Activated T-helper 1 cell treated with anti-CD3 and anti-CD28 coated beads, Interleukin-2, amount 50 U/mL, for 16 hours (primary cell): ENCODE measurements at places on chromosomes 2 and 18.

GRCh38 chr18:10230072-10230471 lies 224.4 kb upstream of the APCDD1 start:
- no peak for DNase-seq

DNA sequence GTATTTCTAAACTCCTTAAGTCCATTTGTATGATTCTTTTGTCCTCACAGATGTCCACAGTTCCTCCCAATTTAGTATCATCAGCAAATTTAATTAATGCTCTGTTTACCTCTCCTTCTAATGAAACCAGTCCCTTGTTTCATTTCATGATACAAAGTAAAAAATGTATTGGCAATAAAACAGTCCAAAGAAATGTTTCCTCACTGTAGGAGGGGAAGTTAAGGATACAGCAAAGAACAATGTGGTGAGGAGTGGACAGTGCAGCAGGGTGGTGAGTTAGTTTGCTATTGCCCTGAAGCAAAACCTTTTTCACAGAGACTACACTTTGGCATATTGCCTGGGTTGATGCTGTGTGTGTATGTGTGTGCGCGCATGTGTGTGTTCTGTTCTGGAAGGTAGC lies 401.5 kb downstream of the ARHGAP15 start:
- no peak for DNase-seq

DNA sequence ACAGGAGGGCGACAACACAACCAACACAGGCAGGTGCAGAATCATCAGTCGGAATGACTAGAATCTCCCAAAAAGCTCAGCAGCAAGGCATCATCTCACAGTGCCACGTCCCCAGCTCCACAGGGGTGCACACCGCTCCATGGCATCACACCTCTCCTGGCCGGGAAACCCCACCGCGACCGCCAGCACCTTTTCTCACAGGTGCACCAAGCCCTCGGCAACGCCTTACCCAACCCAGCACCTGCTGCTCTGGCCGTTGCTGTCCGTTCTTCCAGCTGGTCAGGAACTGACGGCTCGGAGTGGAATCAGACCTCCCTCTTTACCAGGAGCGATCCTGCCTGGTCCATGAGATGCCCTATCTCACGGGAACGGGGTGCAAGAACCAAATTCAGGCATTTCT lies 61.3 kb downstream of the ZNF516 start:
- DNase-seq: no peak

DNA sequence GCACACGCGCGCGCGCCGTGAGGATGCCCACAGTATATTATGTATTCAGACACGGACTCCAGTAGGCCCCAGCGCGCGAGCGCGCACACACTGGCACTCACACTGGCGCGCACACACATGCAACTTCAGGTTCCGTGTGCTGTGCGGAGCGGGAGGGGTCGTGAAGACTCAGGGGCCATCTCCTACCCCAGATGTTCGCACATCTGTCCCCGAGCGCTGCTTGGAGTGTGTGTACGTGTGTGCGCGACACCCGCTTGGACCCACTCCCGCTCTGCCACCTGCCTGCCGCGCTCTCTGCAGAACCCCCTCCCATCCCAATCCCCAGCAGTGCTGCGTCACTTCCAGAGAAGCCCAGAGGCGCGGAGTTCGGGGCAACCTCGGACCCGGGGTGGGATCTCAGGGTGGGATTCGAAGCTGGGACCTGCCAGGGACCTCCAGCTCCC lies 2.6 kb downstream of the NRP2 start:
- DNase-seq: no peak

DNA sequence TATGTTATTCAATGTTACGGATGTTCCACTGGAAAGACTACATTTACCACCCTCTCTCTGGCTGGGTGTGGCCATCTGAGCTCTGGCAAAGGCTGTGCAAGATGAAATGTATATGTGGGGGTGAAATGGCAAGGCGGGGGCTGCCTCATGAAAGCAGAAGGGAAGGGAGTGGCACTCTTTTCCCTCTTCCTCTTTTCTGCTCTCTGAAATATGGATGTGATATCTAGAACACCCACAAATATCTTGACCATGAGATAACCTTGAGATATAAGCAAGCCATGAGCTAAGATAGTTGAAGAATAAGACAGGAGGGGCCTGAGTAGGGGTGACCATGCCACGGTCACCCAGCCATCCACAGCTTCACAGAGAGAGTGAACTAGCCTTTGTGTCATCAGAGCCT lies 367.8 kb upstream of the ID2 start:
- no peak for DNase-seq

DNA sequence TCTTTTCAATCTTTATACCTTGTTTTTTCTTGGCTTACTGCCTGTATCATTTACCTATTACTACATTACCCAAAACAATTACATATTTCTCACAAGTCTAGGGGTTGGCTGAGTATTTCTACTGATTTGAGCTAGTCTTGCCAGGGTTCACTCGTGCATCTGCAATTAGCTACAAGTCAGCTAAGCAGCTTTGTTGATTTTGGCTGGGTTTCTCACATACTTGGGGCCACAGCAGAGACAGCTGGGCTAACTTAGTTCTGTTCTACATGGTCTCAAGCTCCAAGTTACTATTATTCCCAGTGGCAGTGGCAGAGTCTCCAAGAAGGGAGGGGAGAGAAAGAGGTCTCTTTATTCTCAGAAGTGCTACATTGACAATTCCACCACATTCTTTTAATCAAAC lies 54.7 kb upstream of the SP5 start:
- no peak for DNase-seq

DNA sequence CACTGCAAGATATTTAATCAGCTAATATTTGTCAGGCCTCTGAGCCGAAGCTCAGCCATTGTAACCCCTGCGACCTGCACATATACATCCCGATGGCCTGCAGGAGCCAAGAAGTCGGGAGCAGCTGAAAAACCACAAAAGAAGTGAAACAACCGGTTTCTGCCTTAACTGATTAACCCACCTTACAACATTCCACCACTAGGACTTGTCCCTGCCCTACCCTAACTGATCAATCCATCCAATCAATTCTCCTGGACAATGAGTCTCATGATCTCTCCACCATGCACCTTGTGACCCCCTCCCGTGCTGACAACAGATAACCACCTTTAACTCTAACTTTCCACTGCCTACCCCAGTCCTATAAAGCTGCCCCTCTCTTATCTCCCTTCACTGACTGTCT lies 945.4 kb upstream of the GYPC start:
- DNase-seq: no peak

- DNase-seq: no peak
Observed at GRCh38 chr2:12232876-12233275, 483.9 kb upstream of the TRIB2 start.

DNA sequence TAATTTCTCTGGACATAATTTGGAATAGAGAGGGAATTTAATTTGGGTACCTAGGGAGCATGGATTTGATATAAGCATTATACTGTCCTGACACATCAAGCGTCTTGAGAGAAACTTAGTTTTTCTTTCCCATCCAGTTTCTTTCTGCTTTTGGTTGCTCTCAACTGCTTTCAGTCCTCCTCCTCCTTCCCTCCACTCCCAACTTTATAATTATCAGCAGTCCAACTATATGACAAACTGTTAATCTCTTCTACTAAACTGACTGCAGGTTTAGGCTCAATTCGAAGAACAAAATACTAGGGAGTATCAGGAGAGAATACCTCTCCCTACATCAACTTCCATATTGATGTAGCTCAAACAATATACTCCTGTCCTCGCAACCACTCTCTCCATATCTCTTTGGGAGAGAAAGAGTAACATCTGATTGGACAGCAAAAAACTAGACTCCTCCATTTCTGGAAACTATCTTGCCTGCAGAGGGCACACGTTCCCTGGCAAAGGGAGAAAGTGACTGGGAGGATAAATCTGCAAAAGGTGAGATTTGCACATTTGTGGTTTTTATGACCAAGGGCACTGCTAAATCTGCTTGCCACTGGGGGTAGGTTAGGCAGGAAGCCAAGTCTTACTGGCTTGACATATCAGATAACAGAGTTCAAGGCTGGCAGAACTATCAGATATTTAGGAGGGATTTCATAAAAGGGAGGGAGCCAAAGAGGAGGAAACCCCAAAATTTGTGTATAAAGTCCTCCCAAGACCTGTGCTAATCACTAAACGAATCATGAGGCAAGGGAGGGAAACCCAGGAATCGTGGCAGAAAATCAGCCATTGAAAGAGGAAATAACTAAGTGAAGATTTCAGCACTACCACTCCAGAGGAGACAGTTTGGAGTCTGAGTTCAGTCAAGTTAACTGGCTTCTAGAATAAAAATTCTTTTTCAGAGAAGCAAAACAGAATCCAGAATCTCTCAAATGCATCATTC lies 40.0 kb downstream of the ICA1L start:
- DNase-seq: no peak

- no peak for DNase-seq
Observed at GRCh38 chr2:181570833-181571661, 85.9 kb downstream of the CERKL start.

DNA sequence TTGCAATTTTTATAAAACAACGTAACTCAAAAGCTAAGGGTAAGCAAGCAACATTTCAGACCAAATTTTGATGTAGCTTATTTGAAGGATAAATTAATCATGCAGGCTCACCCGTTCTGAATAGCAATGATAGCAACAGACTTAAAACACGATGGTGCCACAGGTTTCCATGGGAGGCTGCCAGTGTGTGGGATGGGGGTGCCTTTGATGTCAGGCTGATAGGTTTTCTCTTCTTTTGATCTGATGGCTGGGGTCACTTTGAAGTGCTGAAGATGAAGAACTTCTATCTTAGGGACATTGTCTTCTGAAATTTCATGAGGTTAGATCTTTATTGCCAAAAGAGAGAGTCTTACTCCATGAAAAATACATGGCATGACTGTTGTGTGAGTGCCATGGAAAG lies 206.8 kb downstream of the LPIN1 start:
- DNase-seq: no peak

DNA sequence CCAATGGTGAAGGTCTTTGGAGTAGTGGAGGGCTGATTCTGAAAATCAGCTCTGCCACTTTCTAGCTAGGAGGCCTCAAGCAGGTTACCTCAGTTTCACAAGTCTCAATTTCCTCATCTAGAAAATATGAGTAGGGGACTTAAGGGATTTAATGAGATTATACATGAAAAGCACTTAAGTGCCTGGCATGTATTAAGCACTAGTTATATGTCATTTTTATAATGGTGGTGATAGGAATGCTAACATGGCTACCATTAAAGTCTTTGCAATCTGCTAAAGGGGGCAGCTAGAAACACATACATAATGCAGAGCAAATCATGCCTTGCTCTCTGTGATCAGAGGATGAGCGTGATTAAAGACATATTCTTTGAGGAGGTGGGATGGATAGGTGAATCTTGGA lies 640.9 kb upstream of the ZEB2 start:
- no peak for DNase-seq

- DNase-seq: no peak
Observed at GRCh38 chr2:147385600-147385999, 459.2 kb upstream of the ACVR2A start.

- no peak for DNase-seq
Observed at GRCh38 chr2:98532756-98533155, 75.6 kb downstream of the COA5 start.

DNA sequence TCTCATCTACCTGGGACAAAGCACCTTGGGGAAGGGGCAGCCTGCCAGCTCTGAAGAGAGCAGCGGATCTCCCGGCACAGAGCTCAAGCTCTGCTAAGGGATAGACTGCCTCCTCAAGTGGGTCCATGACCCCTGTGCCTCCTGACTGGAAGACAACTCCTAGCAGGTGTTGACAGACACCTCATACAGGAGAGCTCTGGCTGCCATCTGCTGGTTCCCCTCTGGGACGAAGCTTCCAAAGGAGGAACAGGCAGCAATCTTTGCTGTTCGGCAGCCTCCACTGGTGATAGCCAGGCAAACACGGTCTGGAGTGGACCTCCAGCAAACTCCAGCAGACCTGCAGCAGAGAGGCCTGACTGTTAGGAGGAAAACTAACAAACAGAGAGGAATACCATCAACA lies 549.9 kb upstream of the LRATD1 start:
- no peak for DNase-seq

GRCh38 chr2:202574541-202574940 lies 60.2 kb upstream of the FAM117B start:
- DNase-seq: no peak

GRCh38 chr2:21183726-21184125 lies 60.0 kb downstream of the TDRD15 start:
- DNase-seq: no peak

- no peak for DNase-seq
Observed at GRCh38 chr18:54163453-54163852, 61.0 kb downstream of the MBD2 start.

DNA sequence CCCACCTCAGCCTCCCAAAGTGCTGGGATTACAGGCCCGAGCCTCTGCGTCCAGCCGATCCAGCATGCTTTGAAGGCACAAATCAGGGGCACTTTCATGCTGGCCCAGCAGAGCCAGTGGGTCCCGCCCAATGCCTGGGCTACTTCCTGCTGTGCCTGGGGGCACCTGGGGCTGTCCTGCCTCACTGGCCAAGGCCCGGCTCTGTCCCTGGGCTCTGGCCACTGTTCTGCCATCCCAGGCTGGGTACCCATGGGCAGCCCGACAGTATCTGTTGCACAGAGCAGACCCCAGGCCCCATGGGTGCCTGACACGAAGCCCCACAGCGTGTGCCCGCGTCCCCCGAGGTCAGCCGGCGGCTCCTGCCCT lies 6.8 kb upstream of the GAL3ST2 start:
- no peak for DNase-seq

- no peak for DNase-seq
Observed at GRCh38 chr18:41096504-41096903, 858.5 kb upstream of the PIK3C3 start.

GRCh38 chr2:237912271-237913192 lies 53.1 kb downstream of the RAMP1 start:
- DNase-seq: no peak

DNA sequence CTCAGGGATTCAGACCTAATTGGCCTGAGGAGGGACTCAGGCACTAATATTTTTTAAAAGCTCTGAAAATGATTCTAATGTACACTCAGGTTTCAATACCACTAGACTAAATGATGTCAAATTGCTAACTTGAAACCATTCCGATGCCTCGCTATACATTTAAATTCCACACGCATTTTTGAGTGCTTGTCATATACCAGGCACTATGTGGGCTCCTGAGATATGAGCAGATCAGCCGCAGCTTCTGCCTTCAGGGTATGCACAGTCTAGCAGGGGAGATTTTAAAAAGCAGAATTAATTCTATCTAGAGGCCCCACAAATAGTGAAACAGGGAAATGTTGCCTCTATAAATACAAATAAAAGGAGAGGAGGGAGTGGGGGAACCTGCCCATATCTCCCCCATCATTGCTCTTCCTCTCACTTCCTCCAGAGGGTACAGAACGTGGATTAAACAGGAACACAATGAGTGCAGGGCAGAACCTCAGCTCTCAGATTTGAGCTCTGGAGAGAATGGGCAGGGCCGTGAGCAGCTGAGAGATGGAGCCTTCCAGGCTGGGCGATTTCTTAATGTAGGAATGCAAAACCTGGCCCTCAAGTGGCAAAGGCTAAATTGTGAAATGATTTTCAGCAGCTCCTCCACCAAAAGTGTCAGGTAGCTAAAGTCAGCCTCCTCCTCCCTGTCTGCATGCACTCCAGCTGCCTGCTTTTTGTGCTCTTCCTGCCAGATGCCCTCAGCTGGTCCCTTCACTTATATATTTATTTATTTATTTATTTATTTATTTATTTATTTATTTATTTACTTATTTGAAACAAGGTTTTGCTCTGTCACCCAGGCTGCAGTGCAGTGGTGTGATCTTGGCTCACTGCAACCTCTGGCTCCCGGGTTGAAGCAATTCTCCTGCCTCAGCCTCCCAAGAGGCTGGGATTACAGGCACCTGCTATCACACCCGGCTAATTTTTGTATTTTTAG lies 24.6 kb upstream of the LBH start:
- DNase-seq: no peak

GRCh38 chr2:80154231-80154915 lies 150.2 kb downstream of the LRRTM1 start:
- no peak for DNase-seq

GRCh38 chr2:112936927-112937232 lies 25.9 kb downstream of the IL37 start:
- DNase-seq: no peak
